ENCODE measurements at places on chromosomes 12 and 14.

DNA sequence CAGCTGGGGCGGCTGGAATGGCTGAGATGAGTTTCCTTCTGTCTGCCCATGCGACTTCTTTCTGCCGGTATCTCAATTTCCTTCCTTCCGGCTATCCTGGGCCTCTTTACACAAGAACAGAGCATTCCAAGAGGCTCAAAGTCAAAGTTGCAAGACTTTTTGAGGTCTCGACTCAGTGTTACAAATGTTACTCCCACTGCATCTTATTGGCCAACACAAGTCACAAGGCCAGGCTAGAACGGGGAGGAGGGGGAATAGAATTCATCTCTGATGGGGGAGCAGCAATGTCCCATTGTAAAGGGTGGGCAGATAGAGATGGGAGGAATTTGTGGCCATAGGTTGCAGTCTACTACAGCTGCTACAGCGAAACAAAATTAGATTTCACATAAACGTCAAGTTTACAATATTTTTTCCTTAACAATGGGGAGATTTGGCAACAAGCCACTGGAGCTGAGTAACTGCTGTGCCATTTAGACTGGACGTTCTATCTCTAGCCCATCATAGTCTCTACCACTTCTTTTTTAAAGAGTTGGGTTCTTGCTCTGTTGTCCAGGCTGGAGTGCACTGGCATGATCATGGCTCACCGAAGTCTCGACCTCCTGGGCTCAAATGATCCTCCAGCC is 9.5 kb upstream of the NYNRIN start:
- DNase-seq, result no peak

DNA sequence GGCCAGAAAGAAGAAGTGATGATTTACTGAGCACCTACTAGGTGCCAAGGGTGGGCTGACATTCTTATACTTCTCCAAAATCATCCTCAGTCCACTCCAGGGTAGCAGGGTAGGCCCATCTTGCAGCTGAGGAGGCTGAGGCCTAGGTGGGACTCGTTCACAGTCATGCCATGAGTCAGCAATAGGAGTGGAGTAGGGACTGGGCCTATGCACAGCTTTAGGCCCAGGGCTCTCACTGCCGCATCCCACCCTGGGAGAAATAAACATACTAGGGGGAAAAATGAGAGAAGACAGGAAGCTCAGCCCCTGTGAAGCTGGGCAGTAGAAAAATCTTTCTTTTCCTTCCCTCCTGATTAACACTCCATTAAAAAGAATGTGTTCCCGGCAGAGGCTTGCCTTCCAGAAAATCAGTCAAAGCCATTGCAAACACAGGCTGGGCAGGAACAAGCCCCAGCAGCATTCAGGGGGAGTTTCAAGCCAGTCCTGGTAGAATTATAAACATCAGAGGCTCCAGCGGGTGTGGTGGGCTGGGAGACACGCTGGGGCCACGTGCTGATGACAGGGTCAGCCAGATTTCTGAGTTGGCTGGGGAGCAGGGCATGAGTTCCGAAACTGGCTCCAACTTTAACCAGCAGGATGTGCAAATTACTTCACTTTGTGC is 1.8 kb downstream of the HSPB8 start:
- no peak for DNase-seq

GRCh38 chr12:67354966-67355365 is 85.8 kb downstream of the CAND1 start:
- DNase-seq, result no peak

GRCh38 chr12:95497031-95497430 is 23.1 kb downstream of the METAP2 start:
- no peak for DNase-seq

GRCh38 chr14:50520947-50521815 is 11.2 kb downstream of the MAP4K5 start:
- DNase-seq, result peak; percentile 29
